Urinary bladder (tissue), 4 donors: ENCODE measurements at places on chromosomes 13 and 19.

DNA sequence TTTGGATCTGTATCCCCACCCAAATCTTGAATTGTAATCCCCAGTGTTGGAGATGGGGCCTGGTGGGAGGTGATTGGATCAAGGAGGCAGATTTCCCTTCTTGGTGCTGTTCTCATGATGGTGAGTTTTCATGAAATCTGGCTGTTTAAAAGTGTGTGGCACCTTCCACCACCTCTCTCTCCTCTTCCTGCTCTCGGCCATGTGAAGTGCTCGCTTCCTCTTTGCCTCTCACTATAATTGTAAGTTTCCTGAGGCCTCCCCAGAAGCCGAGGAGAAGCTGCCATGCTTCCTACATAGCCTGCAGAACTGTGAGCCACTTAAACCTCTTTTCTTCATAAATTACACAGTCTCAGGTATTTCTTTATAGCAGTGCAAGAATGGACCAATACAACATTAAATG lies 15.7 kb downstream of the COMMD6 start:
- DNase-seq = no peak

DNA sequence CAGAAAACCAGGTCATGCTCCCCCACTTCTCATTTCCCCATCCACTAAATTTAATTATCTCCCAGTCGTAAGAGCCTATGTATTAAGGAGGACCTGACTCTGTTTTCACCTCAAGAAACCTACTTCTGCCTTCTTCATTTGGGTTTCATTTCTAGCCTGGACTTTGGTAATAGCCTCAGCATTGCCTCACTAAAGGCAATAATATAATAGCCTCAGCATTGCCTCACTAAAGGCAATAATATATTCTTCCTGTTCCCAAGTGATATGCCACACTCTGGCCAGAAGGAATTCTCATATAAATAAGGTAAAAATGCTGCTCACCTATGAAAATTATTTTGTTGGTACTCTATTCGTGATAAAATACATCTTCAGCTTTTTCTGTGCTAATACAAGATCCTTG lies 993.9 kb downstream of the EFNB2 start:
- DNase-seq = no peak

DNA sequence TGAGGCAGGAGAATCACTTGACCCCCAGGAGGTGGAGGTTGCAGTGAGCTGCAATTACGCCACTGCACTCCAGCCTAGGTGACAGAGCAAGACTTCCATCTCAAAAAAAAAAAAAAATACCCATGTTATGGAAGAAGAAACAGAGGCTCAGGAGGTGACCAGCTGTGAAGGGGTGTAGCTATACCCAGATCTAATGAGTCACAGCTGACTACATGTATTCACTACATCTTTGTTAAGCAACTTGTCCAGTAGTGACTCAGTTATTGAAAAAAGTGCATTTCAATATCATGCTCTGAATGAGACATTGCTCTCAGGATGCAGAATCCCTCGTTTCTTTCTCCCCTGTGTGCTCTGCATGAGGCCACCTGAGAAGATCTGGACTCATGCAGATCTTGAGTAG lies 16.1 kb upstream of the SPART start:
- no peak for DNase-seq

DNA sequence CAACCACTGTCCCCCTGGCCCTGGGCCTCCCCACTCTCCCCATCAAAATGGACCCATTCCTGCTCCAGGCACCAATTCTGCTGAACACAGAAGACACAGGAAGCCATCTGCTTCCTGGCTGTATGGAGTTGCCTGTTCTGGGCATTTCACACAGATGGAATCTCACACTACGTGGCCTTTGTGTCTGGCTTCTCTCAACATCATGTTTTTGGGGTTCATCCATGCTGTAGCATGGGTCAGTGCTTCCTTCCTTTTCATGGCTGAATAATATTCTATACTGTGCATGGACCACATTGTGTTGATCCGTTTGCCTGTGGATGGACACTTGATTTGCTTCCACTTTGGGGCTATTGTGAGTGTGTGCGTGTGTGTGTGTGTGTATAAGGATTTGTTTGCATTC lies 15.0 kb upstream of the KLF2 start:
- DNase-seq = no peak

GRCh38 chr13:45269204-45269603 lies 68.4 kb upstream of the KCTD4 start:
- no peak for DNase-seq

DNA sequence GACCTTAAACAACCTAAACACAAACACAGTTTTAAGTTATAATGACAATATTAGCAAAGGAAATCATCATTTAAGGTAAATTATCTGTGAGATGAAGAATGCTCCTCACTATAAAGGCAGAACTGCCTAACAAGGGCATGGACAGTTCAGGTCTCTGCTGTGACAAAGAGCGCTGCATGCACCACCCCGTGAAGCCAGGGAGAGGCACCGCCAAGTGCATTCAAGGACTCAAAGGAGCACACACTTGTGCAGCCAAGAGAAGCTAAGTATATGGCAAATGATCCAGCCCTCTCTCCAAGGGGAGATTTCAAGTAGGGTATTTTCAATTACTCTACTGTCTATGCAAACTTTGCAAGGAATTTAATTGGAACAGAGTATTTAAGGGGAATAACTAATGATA lies 126.0 kb downstream of the RAP2A start:
- no peak for DNase-seq

- no peak for DNase-seq
These were observed 10.2 kb upstream of the OR10H5 start for GRCh38 chr19:15776991-15777970.

- DNase-seq = no peak
These were observed 17.5 kb upstream of the HS6ST3 start for GRCh38 chr13:96072392-96072791.

DNA sequence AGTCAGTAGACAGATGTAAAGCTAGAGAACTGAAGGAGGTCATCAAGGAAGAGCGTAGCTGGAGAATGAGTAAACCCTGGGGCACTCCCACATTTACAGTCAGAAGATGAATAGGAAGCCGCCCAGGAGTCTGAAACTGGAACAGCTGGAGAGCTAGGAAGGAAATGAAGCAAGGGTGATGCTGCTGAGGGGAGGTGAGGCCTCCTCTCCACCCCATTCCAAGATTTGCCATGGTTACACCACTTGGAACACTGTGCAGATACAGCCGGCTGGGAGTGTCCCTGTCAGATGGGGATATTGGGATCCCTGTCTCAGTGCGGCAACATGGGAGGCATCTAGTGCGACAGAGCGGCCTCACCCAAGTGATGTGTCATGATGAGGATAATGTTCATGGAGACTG lies 51.8 kb upstream of the GPI start:
- DNase-seq = no peak

DNA sequence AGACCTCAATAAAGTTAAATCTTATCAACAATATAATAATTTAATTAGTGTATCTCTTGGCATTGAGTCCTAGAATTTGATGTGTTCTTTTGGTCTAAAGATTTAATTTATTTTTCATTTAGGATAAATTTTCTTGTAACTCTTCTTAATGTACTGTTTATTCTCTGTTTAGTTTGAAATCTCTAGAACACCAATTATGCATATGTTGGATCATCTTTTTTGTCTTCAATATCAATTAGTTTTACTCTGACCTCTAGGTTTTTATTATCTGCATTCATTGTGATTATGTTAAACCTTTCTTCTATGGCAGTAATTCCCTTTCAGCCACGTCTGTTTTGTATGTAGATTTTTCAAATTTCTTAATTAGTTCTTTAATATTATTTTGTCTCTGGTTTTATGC lies 93.8 kb upstream of the ARHGEF7 start:
- DNase-seq = no peak

DNA sequence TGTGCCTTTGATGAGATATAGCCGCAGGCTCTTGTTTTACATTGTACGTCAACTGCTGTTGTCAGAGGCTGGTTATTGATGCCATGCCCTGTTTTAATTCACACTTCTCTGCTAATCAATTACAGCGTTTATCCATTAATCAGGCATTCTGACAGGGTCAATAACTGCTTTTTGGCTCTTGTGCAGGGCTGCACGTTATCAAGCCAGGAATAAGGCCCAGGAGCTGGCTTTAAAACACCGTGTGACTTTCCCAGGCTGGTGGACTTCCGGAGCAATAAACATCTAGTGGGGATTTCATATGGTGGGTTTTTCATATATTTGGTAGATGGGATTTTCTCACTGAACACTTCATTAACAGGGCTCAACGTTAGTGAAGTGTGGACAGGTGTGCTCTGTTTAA lies 221.7 kb downstream of the TM9SF2 start:
- DNase-seq = no peak
